Activated naive CD4-positive, alpha-beta T cell treated with anti-CD3 and anti-CD28 coated beads for 36 hours (primary cell): ENCODE measurements at places on chromosomes 1 and 21. TPM values are rescaled to one million over a fixed set of nuclear protein-coding genes. Genes with fewer than 3 reads are reported as not detected.

The TMEM82 gene
- total RNA-seq: not detected

The DIO1 gene
- not detected for total RNA-seq

The ALDH4A1 gene
- total RNA-seq: 11.6 TPM

The C4BPB gene
- total RNA-seq: 0.81 TPM

The UMODL1 gene
- total RNA-seq: not detected

The CASQ2 gene
- total RNA-seq: not detected

The CD48 gene
- 338 TPM for total RNA-seq

The IL22RA1 gene
- total RNA-seq: not detected

The LRRC3 gene
- total RNA-seq: 2.8 TPM

The KIF26B gene
- 0.05 TPM for total RNA-seq

The CLDN14 gene
- not detected for total RNA-seq

The PTPRC gene
- total RNA-seq: 714 TPM

The BRINP3 gene
- not detected for total RNA-seq

The CDC20 gene
- total RNA-seq: 194 TPM

The COL24A1 gene
- not detected for total RNA-seq

The PDZK1IP1 gene
- total RNA-seq: not detected

The MTF2 gene
- total RNA-seq: 56.6 TPM

The SEC16B gene
- total RNA-seq: not detected

The PDC gene
- not detected for total RNA-seq

The B3GALT5 gene
- total RNA-seq: not detected

The TMEM269 gene
- 0.24 TPM for total RNA-seq

The BARHL2 gene
- total RNA-seq: not detected

The SAMD13 gene
- total RNA-seq: 0.36 TPM

The TMPRSS15 gene
- not detected for total RNA-seq

The PALMD gene
- total RNA-seq: not detected

The MIA3 gene
- total RNA-seq: 62.1 TPM

The GUCA2A gene
- total RNA-seq: not detected

The RHBDL2 gene
- not detected for total RNA-seq

The MARK1 gene
- not detected for total RNA-seq

The FTCD gene
- not detected for total RNA-seq

The TNFRSF4 gene
- 107 TPM for total RNA-seq

The YTHDF2 gene
- 66.1 TPM for total RNA-seq

The TRIM46 gene
- total RNA-seq: 3.2 TPM

The SNX7 gene
- total RNA-seq: not detected

The KIF1B gene
- 6.1 TPM for total RNA-seq

The RNU1-1 gene
- 1,341 TPM for total RNA-seq

The NBPF10 gene
- 1.4 TPM for total RNA-seq

The KIF14 gene
- total RNA-seq: 16.4 TPM

The KPRP gene
- not detected for total RNA-seq

The CBS gene
- total RNA-seq: 113 TPM

The UBE2U gene
- not detected for total RNA-seq

The MRPS21 gene
- 80.3 TPM for total RNA-seq

The SMIM34 gene
- total RNA-seq: not detected
